Brain pericyte (primary cell): ENCODE measurements at places on chromosomes 4 and X.

DNA sequence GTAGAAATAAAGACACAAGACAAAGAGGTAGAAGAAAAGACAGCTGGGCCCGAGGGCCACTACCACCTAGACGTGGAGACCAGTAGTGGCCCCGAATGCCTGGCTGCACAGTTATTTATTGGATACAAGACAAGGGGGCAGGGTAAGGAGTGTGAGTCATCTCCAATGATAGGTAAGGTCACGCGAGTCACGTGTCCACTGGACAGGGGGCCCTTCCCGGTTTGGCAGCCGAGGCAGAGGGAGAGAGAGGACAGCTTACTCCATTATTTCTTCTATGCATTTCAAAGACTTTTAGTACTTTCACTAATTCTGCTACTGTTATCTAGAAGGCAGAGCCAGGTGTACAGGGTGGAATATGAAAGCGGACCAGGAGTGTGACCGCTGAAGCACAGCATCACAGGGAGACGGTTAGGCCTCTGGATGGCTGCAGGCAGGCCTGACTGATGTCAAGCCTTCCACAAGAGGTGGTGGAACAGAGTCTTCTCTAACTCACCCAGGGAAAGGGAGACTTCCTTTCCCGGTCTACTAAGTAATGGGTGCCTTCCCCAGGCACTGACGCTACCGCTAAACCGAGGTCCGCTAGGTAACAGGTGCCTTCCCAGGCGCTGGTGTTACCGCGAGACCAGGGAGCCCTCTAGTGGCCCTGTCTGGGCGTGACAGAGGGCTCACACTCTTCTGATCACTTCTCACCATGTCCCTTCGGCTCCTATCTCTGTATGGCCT is 44.9 kb downstream of the ZBTB49 start:
- DNase-seq, result no peak

GRCh38 chr4:153025406-153025805 is 89.3 kb downstream of the FHDC1 start:
- DNase-seq, result no peak

DNA sequence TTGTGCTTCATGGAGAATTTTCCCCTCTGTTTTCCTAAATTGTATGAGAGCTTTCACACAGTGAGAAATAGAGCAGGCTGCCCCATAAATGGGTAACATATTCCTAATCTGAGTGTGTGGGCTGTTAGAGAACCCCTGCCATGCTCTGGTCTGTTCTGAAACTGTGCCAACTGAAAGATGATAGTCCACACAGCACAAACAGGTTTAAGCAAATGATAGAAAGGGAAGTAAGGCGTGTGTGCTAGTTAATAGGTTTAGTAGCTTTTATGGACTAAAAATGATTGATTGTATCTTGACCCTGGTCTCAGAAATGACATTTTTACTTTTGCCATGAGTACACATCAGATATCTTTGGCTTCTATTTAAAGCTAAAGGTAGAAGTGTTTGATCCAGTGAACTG is 106.2 kb downstream of the PRRG1 start:
- DNase-seq, result no peak

GRCh38 chr4:3203971-3204431 is 45.0 kb upstream of the MSANTD1 start:
- no peak for DNase-seq

GRCh38 chrX:121000589-121000988 is 15.0 kb upstream of the CT47A1 start:
- DNase-seq, result no peak

GRCh38 chr4:185993328-185993973 is 75.5 kb upstream of the TLR3 start:
- no peak for DNase-seq

DNA sequence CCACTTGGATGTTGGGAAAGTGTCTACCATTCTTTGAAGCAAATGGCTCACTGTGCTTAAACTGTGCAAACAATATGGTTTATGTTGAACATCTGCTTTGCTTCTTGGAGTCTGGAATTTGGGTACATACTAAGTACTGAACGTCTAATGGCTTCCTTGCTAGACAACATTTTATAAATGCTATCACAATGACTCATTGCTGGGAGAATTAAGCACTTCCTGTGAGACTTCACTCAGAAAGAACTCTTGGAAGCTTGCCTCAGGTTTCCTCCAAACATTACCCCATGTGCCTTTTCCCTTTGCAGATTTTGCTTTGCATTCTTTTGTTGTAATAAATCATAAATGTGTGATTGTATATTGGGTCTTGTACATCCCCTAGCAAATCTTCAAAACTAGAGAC is 139.7 kb downstream of the PACRGL start:
- no peak for DNase-seq

GRCh38 chr4:183601381-183601780 is 57.6 kb downstream of the RWDD4 start:
- DNase-seq, result no peak

DNA sequence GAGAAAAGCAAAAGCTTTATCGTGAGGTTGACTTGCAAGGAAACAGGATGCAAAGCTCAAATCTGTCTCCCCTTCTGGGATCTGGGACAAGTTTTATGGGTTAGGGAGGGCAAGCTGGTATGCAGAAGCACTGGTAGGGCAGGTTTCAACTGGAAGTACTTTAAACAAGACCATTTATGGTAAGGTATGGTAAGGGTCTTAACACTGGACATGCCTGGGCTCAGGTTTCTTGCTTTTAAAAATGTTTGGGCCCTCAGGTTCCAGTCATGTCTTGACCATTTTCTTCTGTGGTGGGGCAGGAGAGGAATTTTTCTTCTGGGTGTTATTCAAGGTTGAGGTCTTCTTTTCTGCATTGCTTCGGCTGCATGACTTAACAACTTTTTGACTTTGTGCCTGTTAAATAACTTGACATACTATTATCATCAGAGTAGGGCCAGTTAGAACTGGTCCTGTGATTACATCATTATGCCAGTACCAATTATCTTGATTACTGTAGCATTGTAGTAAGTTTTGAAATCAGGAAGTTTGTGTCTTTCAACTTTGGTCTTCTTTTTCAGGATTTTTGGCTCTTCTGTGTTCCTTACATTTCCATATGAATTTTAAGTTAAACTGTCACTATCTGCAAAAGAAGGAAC is 33.7 kb downstream of the CD38 start:
- DNase-seq, result no peak

DNA sequence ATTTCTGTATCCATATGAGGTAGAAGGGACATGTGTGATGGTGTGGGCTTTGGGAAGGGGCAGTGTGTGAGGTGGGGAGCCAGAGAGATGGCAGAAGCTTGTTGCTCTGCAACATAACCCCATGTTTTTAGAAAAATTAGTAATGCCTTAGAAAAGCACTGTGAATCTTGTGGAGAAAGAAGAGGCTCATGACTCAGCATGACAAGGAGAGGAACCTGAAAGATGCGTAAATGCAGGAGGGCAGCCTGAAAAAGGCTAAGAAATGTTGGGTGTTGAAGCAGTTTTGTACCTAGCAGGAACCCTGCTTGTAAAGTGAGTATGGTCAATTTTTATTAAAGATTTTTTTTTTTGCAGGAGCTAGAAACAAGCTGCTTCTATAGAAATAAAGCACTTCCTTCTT is 59.8 kb downstream of the ARSJ start:
- DNase-seq, result no peak

DNA sequence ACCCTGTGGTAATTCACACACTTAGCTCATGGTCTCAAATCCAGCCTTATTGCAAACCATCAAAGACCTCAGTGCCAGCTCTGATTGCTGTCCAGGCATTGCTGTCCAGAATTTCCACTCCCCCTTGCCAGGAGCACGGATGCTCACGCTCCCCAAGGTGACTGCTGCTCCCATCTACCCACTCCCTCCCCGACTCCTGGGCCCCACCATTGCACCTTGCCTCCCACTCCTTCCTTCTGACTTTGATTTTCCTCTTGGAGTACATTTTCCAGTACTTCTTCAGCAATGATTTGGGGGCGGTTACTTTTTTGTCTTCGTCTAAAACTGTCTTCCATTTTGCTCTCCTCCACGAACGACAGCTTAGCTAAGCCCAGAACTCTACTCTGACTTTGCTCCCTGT is 11.5 kb downstream of the ZFYVE28 start:
- DNase-seq, result no peak

DNA sequence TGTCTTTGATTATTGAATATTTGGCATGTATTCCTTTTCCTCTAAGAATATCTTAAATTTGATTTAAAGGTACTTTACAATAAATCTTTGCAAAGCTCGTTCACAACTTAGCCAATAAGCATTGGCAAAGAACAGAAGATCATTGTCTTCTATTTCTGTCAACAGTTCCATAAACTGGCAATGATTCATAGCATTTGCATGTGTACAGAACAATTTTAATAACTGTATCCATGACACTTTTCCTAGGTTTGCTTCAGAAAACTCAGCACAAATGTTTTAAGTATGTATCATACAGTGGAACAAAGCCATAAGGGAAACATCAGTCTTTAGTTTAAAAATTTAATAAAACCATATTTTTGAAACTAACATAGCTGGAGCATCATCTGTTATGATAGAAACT is 462.7 kb upstream of the RPS6KA3 start:
- DNase-seq, result no peak

- DNase-seq, result no peak
Measured at GRCh38 chrX:51215266-51215665, 117.4 kb upstream of the NUDT10 start.

DNA sequence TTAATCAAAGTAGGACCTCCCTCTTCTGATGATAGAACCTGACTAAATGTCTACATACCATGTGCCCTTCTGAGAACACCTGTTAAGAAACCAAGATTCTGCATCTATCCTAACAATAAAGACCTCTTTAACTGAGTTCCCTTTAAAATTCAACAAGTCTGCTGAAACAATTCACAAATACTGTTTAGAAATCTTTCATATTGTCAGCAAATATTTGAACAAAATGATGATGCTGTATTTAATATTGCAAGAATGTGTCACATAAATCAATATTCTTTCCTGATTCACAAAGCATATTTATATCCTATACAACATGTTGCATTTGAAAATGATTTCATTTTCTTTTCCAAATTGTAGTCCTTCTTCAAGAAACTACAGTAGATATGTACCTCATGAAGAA is 59.6 kb upstream of the BMPR1B start:
- no peak for DNase-seq

- DNase-seq, result no peak
Measured at GRCh38 chr4:150987204-150987603, 27.9 kb downstream of the LRBA start.

GRCh38 chr4:20264688-20265087 is 13.0 kb downstream of the SLIT2 start:
- no peak for DNase-seq

DNA sequence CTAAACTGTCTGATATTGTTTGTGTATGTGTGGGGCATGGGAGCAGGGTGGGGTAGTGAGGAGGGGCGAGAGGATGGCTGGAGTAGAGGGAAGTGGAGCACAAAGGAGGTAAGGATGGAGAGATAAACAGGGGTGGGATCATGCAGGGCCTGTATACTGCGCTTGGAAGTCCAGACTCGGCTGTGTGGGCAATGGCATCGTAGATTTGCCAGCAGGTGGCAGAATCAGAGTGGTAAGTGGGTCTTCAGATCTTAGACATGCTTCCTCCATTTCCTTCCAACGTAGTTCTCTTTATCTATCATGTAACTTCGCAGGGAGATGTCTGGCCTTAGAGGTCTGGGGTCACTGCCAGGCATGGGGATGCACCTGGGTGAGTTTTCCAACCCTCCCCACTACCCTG is 155.5 kb downstream of the PDGFRA start:
- DNase-seq, result no peak

- no peak for DNase-seq
Measured at GRCh38 chr4:71558248-71558647, 219.4 kb downstream of the SLC4A4 start.

DNA sequence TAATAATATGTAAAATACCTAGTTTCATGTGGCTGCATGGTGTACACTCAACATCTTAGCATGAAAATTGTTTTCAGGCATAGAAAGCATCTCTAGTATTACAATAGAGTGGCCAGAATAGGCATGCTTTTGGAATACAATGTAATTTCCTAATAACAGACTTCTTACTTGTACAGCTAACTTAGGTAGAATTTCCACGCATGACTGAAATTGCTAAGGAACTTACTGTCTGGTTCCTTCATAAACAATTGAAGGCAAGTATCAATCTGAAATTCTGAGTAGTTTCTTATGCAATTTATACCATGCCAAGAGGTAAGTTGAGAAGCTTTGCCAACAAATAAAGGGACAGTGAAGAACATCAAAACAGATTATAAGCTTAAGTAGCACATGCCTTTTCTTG is 26.7 kb downstream of the SULT1E1 start:
- no peak for DNase-seq

DNA sequence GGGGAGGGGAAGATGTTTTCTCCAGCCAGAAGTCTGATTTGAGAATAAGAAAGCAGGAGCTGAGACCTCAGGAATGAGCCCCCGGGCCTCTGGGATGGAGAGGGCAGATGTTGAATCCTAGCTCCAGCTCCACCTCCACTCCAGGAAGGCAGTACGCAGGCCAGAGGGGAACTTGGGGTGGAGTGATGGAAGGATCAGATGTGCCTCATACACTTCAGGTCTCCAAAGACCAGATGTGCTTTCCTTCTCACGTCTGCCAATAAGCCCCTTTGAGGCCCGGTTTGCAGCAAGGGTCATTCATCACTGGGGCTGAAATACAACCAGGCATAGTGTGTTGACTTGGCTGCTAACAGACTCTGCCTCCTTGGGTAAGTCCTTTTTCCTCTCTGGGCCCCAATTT is 28.1 kb downstream of the STARD8 start:
- no peak for DNase-seq

GRCh38 chr4:139402436-139402835 is 51.5 kb upstream of the RAB33B start:
- no peak for DNase-seq

GRCh38 chrX:13428053-13428786 is 108.4 kb upstream of the ATXN3L start:
- DNase-seq, result peak; percentile 54

DNA sequence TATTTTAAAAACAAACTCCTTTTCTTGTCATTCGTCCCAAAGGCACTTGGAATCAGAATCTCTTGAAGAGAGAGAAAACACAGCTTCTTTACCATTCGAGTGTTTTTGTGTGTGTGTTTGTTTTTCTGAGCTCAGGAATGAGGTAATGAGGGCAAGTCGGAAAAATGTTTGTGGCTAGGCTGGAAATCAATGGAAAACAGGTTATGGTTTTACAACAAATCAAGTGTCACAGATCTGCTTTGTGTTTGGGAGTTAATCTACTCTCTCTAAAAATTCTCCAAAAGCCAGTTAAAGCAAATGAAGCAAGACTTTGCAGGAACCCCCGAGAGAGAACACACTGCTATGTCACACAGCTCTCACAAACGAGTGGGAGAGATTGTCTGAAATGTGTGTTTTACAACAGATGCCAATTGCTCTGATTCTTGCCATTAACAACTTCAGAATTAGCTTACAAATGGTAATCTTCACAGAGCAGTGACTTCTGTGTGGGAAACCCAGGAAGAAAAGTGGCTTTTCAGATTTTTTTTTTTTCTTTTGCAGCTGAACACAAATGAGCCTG is 264.1 kb downstream of the CBLL2 start:
- no peak for DNase-seq

DNA sequence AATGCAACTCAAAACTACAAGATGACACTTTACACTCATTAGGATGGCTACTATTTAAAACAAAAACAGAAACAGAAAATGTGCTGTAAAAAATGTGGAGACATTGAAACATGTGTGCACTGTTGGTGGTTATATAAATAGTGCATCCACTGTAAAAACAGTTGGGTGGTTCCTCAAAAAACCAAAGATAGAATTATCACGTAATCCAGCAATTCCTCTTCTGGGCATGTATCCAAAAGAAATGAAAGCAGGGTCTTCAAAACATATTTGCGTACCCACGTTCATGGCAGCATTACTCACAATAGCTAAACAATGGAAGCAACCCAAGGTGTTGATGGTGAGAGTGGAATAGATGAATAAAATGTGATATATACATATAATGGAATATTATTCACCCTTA is 967.2 kb downstream of the TRAM1L1 start:
- DNase-seq, result peak; percentile 85

GRCh38 chrX:47646636-47647035 is 3.7 kb downstream of the ELK1 start:
- DNase-seq, result no peak
